ENCODE measurements at places on chromosomes 5 and 9. TPM values are rescaled to one million over a fixed set of nuclear protein-coding genes. Genes with fewer than 3 reads are reported as not detected.

DNA sequence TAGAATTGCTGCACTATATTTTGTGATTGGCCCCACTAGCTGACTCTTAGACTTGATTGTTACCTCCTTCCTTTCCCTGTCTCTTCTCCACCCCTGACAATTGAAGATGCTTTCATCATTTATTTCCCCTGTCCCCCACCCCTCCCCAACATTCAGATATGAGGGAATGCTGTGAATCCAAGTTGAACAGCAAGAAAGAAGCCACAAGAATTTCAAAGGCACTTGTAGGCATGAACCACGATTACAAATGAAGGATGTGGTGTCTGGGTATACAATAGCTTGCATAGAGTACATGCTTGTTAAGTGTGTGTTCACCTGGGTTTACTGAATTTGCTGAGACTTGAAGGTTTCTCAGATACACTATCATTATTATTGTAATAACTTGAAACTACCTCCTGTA, 78.3 kb upstream of the TRIO start:
- H3K36me3 ChIP-seq = no peaks in the 10 kb centered on the region
- no peaks in the 10 kb centered on the region for H3K27me3 ChIP-seq
- H3K4me3 ChIP-seq = no peak overlapping the region
- DNase-seq = no peak
- H3K4me1 ChIP-seq = no peaks in the 10 kb centered on the region

DNA sequence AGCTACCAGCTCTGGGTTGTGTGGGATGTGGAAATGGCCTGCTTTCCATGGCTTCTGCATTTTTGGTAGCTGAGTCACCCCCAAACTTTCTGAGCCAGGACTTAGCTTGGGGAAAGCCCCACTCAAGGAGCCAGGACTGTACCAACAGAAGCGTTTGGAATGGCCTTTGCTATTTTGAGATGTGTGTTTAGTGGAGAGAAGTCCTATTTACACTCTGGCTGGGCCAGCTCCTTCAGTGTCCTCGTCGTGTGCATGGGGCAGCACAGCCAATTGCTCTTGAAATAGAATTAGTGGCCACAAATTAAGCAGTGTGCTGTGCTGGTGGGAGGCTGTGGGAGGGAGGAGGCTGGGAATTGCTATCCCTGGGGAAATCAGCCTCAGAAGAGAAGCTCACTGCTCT, 51.6 kb downstream of the ENTREP1 start:
- H3K27me3 ChIP-seq = no peaks in the 10 kb centered on the region
- H3K36me3 ChIP-seq = no peaks in the 10 kb centered on the region
- DNase-seq = no peak

DNA sequence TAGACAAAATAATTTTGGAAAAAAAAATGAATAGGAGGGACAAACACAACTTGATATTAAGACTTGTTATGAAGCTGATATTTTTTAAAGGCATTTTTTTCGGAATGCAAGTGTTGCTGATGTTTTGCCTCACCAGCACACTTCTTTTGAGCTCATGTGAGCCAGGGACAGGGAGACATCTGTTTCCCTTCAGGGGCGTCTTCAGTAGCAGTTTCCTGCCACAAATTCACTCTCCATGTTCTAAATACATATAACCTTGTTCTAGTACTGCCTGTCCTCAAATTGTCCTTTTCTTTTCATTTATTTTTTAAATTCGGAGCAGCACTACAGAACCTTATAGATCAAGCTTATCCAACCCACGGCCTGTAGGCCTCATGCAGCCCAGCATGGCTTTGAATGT, 316.0 kb upstream of the PAPPA start:
- no peaks in the 10 kb centered on the region for H3K36me3 ChIP-seq
- H3K27me3 ChIP-seq = peaks cover 27% of the 10 kb centered on the region
- H3K4me3 ChIP-seq = no peak overlapping the region
- DNase-seq = no peak

TAF1L gene
- not detected for total RNA-seq
